Right hindlimb (tissue), 1 donor: ENCODE measurements at places on chromosomes 7 and 10.

DNA sequence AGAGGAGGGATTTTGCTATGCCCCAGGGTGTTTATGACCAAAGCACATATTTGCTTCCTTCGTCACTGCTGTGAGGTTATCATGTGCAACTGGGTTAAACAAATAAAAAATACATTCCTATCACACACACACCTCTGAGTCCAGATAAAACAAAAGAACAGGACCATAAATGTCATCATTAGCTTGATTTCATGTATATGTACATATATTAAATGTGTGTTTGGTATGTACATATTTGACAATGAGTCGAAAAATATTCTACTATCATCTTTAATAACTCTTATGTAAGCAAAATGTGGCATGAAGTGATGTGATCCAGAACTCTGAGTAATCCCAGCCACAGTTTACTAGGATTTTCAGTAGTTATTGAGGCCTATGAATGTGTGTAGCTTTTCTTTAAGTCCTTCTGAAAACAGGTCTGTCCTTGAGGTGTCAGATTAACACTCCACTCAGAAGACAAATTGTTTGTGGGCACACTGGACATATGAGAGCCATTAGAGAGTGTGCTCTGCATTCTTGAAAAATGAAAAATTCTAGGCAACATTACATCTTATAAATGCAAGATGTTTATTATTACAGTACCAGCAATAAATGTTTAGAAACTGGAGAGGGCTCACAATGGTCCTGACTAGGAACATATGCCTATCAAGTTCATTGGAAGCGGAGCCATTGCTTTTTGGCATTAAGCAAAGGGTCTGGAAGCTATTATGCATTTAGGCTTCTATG lies 335.1 kb upstream of the SEMA3A start:
- no peak for DNase-seq

DNA sequence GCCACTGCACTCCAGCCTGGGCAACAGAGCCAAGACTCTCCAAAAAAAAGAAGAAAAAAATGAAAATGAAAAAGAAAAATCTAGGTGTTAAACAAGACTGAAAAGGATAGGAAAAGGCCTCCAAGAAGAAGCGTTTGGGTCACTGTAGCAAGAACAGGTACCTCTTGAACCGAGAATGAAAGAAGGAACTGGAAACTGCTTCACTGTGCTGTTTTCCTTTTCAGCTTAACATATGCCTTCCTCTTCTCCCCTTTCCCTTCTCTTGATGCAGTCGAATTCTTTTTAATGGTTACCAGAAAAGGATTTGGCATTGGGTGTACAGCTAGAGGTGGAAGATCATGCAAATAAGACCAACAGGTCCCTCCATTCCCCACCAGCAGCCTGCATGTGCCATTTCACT lies 28.1 kb downstream of the LRRC4 start:
- DNase-seq, result no peak

DNA sequence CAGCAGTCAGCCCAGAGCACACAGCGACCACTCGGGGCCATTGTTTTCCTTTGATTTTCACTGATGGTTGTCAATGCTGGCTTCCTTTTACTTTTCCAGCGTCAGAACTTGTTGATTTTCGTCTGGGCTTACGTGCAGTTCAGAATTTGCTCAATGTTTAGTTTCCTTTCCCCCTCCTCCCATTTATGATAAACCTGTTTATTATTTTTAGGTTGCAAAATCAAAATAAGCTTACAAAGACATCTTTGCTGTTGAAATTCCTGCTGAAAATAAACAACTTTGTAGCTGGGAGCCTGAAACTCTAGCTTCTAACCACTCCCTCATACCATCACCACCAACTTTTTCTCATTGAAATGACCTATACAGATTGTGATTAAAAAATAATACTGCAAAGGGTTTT lies 83.1 kb upstream of the LYZL1 start:
- no peak for DNase-seq

DNA sequence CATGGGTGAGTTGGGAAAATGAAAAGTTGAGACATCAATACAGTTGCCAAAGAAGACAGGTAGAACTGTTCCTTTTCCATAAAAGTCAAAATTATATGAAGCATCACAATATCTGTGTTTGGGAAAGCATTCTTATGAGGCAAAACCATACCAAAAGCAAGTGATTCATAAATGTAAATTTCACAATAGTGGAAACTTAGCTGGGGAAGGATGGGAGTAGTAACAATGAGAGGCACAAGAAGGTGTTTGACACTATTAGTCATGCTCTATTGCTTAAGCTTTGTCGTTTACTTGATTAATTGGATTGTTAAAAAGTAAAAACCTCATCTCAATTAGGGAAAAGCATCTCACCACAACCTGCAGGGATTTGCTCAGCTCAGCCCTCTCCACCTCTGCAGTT lies 240.2 kb downstream of the C7orf25 start:
- DNase-seq, result no peak

- no peak for DNase-seq
These were observed 241.5 kb upstream of the SP8 start for GRCh38 chr7:21028186-21028585.

DNA sequence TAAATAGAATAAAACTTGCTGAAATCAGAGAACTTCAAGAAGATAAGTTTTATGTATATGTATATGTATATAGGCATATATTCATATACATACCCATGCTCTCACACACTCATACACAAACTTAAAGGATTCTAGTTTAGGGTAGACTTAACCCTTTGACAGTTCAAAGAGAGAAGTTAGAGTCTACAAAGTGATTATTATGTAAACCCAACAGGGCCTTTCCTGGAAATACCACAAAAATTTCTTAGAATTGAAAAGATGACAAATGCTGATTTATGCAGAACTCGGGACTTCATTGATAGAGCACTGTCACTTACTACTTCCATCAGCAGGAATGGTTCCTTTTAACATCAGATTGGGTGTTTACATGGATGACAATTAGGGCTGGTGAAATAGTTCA lies 763.5 kb downstream of the AUTS2 start:
- DNase-seq, result no peak

GRCh38 chr10:100864978-100865377 lies 47.8 kb upstream of the SLF2 start:
- DNase-seq, result peak; percentile 51
